ENCODE measurements at places on chromosomes 2 and 18.

GRCh38 chr2:147989809-147990403 is 30.6 kb downstream of the ORC4 start:
- no peak for DNase-seq

DNA sequence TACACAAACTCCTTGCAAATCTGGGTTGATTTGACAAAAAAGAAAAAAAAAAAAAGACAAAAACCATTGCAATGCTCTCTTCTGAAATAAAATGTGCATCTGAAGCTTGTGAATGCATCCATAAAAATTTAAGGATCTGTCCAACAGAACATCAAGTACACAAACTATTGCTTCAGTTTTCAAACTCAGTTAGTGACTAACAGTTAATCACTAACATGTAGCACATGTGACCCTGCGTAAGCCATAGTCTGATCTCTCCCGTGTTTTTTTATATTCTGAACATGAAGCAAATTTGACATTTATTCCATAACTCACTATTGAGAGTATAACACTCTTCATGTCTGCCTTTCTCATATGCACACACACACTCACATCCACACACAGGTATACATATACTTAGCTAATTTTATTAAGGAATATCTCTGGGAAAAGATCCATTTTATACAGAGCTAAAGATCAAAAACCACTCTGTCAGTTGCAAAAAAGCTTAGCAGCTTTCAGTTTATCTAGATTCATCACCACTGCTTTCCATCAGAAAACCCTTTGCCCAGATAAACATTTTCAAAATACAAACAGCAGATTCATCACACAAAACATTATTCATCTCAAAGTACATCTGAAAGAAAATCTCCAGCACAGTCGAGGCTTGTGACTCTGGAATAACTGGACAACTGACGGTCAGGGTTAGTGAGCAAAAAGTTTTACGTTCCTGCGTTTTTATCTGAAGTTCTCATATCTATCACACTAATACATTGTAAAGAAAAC is 1000.4 kb upstream of the ACVR2A start:
- no peak for DNase-seq

DNA sequence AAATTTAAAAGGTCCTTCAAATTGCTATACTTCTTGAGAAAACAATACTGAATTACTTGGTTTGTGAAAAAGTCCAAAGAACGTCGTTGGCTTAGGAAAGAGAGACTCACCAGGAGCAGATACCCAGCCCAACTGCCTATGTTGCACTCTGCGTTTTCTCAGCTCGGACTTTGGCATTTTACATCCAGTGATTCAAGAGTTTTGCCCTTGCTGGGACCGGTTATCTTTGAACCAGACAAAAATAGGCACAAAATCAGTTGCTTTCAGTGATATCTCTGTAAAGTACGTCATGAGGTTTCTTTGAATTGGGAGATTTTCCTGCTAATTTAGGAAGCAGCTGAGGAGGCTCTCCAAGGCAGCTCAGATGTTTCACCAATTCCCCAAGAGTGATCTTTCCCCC is 29.3 kb downstream of the FHOD3 start:
- DNase-seq: no peak

DNA sequence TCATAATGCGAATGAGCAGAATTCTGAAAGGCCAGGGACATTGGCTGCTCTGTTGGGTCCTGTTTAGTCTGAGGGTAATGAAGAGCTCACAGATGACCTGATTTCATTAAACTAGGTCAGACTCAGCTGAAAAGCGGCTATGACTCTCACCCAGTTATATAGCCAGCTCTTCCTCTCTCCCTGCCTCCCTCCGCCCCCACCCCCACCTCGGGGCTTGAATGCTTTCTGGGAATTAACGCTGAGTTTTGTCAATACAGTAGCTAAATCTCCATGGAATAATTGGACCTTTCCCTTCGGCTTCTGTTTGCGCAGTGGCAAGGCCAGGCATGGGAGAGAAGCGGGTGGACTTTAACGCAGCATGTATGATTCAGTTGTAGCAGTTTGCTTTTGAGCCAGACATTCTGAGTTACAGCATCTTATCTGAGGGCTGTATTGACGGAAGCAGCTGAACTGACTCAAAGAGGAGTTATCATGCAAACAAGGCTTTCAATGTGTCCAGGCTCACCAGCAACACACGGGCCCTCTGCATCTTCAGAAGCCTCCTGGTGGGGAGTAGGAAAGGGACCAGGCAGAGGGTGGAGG is 110.6 kb downstream of the MYCN start:
- no peak for DNase-seq

GRCh38 chr18:50071397-50071796 is 123.5 kb downstream of the MYO5B start:
- no peak for DNase-seq

GRCh38 chr2:114056294-114057143 is 166.6 kb downstream of the ACTR3 start:
- no peak for DNase-seq

GRCh38 chr2:238987352-238987981 is 139.6 kb downstream of the TWIST2 start:
- DNase-seq: no peak

DNA sequence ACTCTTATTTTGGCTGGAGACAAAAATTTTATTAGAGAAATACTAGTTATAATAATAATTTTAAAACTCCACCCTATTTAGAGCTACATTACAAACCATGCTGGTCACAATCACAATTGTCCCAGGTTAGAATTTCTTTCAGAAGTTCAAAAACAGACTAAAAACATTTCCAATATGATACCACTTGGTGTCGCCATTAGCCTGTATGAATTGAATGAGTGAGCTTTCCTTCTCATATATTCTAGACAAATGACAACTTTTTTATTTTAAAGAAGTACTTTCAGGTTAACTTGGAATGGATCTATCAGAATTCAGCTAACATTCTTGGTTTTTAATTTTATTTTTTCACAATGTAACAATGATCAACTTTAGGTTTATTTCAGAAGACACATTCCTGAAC is 48.0 kb downstream of the SERPINB8 start:
- no peak for DNase-seq

- DNase-seq: no peak
These were observed 98.5 kb upstream of the SNTG2 start for GRCh38 chr2:852168-852567.

GRCh38 chr2:240820607-240821428 is 799 bp upstream of the KIF1A start:
- DNase-seq: no peak

GRCh38 chr2:147051814-147052213 is 793.0 kb upstream of the ACVR2A start:
- no peak for DNase-seq

DNA sequence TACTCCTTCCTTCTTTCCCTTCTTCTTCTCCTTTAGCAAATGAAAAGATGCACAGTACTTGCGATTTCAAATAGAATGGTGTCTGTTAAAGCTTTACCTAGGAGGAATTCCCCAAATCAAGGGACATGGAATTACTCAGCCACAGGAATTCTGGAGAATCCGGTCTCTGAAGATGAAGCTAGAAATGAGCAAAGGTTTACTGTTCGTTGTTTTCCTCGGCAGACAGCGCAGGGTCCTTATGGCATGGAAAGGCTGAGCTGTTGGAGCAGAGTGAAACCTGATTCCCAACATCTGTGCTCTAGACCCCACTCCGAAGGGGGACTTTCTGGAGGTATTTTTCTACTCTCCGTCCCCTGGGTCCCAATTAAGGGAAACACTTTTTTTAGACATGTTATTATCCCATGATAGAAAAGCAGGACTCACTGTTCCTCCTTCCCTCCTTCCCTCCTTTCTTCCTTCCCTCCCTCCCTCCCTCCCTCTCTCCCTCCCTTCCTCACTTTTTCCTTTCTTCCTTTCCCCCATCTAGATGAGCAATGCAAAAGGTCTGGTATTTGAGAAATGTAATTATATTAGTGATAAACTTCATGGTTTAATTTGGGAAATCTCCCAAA is 47.1 kb downstream of the CDCA7 start:
- no peak for DNase-seq

DNA sequence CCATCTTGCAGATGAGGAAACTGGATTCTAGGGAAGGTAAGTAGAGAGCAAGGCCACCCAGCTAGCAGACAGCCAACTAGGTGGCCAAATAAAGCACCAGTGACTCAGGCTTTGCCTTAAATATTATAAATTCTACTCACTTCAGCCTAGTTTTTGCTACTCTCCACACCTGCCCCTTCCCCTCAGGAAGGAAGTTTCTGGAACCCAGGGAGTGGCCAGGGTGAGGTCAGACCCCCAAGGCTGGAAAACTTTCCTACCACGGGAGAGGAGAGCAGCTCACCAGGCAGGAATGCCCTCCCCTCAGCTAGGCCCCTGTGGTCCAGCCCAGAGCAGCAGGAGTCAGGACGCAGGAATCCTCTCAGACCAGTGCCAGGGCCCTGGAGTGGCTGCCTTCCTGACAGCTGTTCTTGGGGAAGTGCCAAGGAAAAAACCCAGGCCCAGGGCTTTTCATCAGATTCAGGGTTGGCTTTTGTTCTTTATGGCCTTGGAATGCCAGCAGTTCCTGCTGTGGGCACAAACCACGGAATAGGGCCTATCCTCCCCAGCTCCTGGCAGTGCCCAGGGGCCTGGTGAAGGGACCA is 5.1 kb upstream of the PAX8 start:
- no peak for DNase-seq

DNA sequence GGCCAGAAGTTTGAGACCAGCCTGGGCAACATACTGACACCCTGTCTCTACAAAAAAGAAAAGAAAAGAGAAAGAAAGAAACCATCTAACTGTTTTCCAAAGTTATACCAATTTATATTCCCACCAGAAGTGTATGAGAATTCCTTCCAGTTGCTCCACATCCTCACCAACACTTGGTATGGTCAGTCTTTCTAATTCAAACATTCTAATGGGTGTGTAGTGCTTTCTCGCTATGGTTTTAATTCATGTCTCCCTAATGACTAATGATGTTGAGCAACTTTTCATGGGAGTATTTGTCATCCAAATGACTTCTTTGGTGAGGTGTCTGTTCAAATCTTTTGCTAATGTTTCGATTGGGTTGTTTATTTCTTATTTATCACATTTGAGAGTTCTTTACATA is 10.5 kb upstream of the B3GNT7 start:
- DNase-seq: no peak

DNA sequence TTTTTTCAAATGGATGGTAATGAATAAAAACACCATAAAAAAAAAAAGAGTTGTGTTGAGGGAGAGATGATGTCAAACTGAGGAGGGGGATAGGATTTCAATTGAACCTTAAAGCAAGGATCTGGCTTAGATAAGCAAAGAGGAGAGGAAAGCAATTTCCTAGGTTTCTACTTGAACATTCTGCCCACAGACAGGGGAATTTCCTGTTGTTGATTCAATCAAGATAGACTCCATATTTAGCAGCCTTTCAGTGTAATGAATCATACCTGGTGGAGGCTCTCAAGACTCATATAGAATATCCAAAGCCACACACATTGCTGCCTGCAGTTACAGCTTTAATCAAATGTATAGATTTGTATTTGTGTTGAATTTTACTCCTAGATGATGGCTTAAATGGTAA is 294.4 kb upstream of the PIK3C3 start:
- DNase-seq: no peak

- no peak for DNase-seq
These were observed 321.5 kb upstream of the FSIP2 start for GRCh38 chr2:185417111-185417510.

DNA sequence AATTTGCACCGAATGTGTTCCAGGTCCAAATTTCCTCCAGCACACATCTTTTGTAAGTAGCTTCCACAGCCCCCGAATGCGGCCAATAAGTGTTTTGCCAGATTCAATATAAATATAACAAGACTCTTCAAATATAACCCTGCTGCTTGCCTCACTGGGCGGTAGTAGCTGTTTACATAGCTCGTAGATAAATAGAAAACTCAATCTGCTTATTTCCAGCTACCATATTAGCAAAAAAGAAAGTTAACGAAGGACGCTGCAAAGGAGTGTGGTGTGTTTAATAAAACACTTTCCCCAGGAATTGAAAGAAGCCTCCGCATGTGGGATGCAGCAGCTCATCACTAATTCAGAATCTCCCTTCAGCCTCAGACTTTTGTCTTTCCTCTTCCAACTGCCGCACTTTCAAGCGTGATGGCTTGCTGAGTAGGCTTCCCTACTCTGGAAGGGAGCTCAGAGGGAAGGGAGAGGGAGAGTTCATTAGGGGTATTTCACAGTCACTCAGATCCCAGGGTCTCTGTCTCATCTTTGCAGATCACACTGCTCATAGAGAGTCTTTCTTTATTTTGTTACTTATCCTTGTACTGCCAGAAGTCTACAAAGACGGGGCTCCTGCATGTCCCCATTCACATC is 367.0 kb downstream of the RND3 start:
- DNase-seq: no peak

DNA sequence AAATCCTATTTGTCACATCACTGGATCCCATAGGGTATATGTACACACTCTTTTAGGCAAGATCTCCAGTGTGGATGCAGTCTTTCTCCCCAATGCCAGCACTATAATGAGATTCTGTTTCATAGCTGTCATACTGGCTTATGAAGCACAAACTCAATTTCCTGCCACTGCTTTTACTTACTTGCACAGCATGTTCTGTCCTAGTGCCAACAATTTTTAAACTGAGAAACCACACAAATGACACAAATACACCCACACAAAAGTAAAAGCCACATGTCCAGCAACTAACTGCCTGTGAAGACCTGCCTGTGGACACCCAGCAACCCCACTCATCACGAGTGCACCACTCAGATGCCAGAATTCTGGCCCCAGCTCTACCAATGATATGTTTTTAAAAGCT is 29.6 kb upstream of the RNU4ATAC start:
- no peak for DNase-seq

DNA sequence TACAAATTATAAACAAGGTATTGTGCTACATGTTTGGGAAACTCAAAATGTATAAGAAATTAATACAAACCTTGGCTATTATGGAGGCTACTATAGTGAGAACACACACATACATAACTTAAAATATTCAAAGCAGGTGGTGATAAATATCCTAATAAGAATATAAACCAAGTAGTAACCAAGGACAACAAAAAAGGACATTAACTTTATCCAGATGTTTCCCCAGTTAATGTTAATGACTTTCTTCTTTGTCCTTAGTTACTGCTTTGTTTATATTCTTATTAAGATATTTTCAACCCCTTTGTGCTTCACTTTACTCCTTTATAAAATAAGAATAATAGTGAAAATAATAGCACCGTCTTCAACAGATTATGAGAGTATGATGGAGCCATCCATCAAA is 241.6 kb downstream of the CALCRL start:
- DNase-seq: no peak

GRCh38 chr2:57448816-57449215 is 597.8 kb upstream of the VRK2 start:
- no peak for DNase-seq

- no peak for DNase-seq
These were observed 21.0 kb downstream of the INPP4A start for GRCh38 chr2:98465456-98466226.

DNA sequence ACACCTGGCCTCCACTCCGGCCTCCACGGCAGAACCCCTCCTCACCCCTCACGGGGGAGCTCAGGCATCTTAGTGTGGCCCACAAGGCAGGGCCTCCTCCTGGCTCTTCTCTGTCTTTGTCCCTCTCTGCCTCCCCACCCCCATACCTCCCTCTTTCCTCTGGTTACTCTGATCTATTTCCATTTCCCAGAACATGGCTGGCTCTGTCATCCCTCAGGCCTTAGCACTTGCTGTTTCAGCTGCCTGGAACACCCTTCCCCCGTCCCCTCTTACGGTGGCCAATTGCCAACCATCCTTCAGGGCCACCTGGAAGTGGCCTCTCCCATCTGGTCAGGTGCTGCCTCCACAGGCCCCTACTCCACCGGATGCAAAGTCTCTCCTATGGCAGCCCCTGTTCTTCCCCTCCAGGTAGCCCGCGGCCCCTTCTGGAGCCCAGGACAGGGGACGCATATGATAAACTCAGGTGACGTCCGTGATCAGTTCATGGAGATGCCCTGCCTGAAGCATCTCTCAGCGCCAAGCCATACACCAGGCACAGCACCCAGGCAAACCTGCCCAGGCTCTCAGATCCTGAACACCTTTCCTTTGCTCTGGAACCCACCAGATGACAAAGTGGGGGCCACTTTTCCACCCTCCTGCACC is 3.6 kb upstream of the ECEL1 start:
- DNase-seq: no peak

Measured in activated T-cell treated with anti-CD3 and anti-CD28 coated beads for 24 hours (primary cell).